CD4-positive, alpha-beta T cell treated with Interleukin-12 subunit alpha and Interleukin-12 subunit beta, for 1 hour (primary cell): ENCODE measurements at places on chromosomes 2 and 18.
A peak's percentile ranks its signal among the peaks of the same experiment; 100 is the strongest.

DNA sequence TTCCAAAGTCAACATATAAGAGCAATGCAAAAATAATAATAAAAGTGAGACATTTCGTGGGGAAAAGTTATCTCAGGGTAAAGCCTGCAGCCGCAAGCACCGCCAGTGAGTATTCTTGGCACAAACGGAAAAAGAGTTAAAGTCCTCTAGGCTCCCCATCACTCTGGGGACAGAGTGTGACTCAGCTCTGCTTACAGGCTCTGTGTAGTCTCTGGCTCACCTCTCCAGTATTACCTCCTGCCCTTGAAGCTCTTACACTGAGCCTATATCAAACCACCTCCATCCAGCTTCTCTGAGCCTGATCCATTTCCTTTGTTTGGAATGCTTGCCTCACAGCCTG is 55.5 kb downstream of the MTHFD2 start:
- no peak for DNase-seq

GRCh38 chr2:140747090-140747489 is 1383.7 kb downstream of the LRP1B start:
- no peak for DNase-seq

GRCh38 chr2:58638256-58638805 is 397.2 kb upstream of the FANCL start:
- DNase-seq, result no peak

DNA sequence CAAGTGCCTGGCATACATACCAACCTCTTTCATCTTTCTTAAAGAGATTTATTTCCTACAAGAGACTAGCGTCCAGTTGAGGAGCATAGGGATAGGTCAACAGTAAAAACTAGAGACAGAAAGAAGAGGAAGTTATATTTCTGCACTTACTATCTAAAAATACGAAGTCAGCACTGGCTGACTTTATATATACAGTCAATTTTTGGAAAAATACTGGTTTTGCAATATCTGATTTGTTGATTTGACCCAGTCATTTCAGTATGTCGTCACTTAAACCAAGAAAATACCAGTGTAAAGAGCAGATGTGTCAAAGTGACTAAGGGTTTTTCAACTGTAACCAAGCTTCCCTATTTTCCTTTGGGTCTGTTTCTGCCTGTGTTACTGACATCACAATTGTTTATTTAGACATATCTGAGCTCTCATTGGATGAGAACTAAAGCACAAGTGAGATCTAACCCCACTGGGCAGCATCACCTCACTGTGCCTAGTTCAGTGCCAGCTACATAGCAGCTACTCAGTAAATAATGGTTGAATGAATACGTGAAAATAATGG is 23.0 kb downstream of the CYTIP start:
- DNase-seq, result peak; percentile 58

DNA sequence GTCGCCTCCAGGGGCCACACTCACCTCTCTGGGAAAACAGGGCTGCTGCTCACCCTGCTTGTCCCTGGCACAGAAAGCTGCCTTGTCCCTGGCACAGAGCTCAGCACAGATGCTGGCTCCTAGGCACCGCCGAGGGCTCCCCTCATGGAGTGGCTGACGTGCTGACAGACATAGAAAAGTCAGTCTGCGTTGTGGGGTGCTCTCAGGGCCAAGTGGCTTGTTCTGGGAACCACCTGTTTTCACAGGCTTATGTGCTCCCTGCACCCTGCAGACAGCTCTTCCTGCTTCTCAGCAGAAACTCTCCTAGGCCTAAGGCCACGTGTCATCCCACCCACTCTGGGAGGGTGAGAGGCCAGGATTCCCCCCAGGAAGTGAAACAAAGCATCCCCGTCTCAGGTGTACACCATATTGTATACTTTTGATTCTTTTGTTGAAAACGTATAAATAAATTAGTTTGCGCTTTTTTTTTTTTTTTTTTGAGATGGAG is 84.7 kb upstream of the TMEM200C start:
- DNase-seq, result no peak

- no peak for DNase-seq
These were observed 162.1 kb upstream of the XIRP2 start for GRCh38 chr2:166725927-166726924.

- DNase-seq, result no peak
These were observed 71.4 kb downstream of the KCNF1 start for GRCh38 chr2:10982931-10983701.

DNA sequence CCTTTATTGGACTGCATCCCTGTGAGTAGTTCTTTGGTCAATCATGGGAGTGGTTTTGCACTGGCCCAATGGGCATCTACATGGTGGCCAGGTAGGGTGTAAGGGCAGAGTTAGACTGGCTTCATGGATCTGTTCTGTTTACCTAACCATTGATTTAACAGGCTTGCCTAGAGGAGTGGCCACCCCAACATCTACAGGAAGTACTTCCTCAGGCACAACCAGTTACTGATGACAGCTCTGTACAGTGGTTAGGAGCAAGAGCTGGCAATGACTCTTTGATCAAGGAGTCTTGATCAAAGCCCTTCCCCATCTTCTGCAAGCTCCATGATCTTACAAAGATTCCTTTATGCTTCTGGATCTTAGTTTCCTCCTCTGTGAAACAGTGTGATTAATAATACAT is 140.9 kb upstream of the CYP1B1 start:
- DNase-seq, result no peak

GRCh38 chr2:38149531-38149930 is 73.6 kb upstream of the CYP1B1 start:
- no peak for DNase-seq

GRCh38 chr2:115910270-115910669 is 1467.8 kb downstream of the DPP10 start:
- no peak for DNase-seq

DNA sequence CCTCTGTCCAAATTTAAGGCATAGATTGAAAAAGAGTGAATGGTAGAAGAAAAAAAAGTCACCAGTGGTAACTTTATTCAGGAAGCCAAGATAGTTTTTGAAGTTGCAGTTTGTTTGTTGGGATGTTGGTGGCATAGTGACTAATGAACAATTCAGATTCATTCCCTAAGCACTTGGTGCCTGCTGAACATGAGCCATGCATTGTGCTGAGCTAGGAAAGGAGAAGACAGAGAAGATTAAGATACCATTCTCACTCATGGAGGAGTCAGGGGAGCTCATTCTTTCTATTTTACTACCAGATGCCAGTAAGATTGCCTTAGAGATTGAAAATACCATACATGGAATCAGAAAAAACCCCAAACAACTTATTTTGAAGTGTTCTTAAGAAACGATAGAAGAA is 25.1 kb downstream of the MEIS1 start:
- no peak for DNase-seq

GRCh38 chr2:25585189-25585588 is 88.2 kb downstream of the DTNB start:
- no peak for DNase-seq

DNA sequence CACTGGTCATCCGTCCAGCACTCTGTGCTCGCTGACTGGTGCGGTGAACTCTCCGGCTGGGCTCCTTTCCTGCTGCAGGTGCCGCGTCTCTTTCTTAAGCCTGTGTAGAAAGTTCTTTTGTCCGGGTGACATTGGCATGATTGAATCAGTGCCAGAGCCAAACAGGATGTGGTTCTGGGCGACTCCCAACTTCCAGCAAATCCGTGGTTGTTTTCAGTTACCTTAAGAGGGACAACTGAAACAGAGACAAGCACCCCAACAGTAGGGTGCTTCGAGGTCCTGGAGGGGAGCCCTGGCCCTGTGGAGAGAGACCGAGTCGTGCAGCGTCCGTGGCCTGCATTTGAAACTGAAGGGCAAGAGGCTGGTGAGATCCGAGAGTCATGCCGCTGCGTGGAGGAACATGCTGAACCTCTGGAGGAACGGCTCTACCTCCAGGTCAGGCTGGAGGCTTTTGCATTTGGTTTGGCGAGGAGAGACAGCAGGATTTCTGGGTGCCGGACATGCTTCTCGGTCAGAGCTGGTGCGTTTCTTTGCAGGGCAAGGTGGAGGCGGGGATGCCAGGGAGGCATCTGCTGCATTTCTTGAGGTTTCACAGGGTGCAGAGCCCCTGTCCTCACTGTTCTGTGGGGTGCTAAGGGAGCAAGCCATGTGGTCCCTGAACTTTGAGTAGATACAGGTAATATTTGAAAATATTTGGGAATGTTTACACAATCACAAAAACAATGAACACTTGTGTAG is 26.8 kb downstream of the SH3BP4 start:
- DNase-seq, result no peak

GRCh38 chr18:43486462-43486861 is 209.2 kb upstream of the SYT4 start:
- peak; percentile 3 for DNase-seq

GRCh38 chr2:217414429-217414828 is 554.6 kb upstream of the TNP1 start:
- DNase-seq, result no peak

DNA sequence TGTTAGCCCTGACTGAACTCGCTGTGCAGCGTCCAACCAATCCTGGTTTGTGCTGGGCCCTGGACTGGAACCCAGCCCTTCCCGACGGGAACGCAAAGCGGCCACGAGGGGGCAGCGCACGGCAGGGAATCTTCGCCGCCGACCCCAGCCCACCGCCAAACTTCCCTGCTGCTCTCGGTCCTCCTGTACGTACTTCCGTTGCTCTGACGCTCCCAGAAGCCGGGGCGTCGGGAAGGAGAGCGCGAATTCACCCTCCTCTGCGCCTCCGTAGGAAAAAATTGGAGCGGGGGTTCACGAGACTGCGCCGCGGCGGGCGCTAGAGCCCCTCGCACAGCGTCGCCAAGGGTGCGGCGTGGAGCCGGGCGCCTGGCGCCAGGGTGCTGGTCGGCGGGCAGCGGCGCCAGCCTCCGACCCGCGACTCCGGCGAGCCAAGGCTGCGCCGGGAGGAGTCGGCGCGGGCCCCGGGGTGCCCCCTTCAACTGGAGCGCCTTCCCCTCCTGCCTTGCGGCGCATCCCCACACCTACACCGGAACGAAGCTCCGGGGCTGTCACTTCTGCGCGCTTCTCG is 873 bp upstream of the SH3RF3 start:
- DNase-seq, result peak; percentile 62

GRCh38 chr2:86485103-86485502 is 43.9 kb downstream of the KDM3A start:
- DNase-seq, result no peak

GRCh38 chr2:60158262-60158661 is 395.2 kb downstream of the BCL11A start:
- DNase-seq, result no peak

DNA sequence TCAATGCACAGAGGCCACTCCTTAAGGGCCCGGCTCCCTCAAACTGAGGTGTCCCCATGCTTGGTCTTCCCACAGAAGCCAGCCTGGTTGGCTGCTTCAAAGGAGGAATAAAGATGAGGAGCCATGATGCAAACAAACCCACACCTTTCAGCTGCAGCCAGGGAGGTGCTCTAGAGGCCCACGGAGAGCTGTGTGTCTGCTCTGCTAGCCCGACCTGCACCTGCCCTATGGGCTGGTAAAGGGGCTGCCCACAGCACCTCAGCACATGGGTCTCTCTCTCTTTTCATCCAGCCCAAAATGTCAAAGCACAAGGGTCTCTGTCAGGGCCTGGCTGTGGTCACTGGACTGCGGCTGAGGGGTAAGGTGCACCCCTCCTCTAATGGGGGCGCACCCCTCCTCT is 132.1 kb downstream of the MSH2 start:
- DNase-seq, result no peak

DNA sequence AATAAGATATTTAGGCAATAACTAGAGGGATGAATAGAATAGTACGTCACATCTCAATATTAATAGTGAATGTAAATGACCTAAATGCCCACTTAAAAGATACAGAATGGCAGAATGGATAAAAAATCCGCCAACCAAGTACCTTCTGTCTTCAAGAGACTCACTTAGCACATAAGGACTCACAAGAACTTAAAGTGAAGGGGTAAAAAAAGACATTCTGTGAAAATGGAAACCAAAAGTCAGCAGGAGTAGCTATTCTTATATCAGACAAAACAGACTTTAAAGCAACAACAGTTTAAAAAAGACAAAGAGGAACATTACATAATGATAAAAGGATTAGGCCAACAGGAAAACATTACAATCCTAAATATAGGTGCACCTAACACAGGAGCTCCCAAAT is 56.7 kb upstream of the DSC1 start:
- no peak for DNase-seq
